ENCODE measurements at places on chromosomes 12 and 14.

DNA sequence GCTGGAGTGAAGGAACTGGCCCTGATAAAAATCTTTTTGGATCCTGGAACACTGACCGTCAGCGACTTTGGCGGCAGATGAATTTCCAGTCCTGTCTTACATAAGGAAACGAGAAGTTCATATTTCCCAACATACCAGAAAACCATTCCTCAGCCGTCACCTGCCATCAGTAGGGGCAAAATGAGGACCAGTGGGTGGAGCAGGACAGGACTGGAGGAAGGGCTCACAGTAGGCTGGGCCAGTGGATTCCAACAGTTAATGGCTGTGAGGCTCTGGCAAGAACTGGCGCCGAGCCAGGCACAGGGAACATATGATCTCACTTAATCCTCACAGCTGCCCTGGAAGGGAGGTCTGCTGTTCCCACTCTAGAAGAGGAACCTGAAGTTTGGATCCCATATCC lies 67.2 kb upstream of the FAM181A start:
- DNase-seq: peak; percentile 38

- DNase-seq: peak; percentile 80
These were observed 40.2 kb downstream of the PAH start for GRCh38 chr12:102876883-102877282.

DNA sequence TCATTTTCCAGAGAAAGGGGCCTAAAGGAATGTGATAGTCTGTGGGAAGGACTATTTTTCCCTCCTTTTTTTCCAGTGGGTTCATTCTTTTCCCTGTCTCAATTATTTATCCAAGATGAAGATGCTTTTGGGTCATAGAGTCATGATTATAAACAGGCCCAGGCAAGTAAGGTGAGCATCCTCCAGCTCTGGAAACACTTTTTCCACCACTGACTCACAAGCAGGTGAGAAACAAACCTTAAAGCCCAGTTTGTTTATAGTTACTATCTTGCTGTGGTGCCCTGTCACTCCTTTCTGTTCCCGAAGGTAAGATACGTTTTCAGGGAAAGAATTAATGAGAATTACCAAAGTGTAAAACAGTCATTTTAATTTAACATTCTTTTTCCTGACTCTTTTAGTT lies 107.7 kb upstream of the IFNG-AS1 start:
- DNase-seq: no peak

GRCh38 chr12:12661086-12661856 lies 34.7 kb downstream of the GPR19 start:
- no peak for DNase-seq

DNA sequence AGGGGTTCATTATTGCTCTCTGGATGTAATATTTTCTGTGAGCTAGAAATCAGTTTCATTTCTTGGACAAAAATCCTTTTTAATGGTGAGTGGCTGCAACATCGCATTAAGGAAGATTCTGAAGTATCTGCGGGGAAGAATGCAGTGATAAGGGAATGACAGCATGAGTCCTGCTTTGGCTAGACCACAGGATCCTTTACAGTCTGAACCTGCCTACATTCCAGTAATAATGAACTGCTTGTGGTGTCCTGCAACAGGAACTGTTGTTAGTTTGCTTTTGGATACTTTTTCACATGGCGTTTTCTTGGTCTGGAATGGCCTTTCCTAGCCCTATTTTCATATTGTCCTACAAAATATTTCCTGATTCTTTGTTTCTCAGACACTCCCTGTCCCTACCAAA lies 15.7 kb downstream of the MDM2 start:
- no peak for DNase-seq

GRCh38 chr12:31887109-31887811 lies 72.0 kb upstream of the RESF1 start:
- no peak for DNase-seq

DNA sequence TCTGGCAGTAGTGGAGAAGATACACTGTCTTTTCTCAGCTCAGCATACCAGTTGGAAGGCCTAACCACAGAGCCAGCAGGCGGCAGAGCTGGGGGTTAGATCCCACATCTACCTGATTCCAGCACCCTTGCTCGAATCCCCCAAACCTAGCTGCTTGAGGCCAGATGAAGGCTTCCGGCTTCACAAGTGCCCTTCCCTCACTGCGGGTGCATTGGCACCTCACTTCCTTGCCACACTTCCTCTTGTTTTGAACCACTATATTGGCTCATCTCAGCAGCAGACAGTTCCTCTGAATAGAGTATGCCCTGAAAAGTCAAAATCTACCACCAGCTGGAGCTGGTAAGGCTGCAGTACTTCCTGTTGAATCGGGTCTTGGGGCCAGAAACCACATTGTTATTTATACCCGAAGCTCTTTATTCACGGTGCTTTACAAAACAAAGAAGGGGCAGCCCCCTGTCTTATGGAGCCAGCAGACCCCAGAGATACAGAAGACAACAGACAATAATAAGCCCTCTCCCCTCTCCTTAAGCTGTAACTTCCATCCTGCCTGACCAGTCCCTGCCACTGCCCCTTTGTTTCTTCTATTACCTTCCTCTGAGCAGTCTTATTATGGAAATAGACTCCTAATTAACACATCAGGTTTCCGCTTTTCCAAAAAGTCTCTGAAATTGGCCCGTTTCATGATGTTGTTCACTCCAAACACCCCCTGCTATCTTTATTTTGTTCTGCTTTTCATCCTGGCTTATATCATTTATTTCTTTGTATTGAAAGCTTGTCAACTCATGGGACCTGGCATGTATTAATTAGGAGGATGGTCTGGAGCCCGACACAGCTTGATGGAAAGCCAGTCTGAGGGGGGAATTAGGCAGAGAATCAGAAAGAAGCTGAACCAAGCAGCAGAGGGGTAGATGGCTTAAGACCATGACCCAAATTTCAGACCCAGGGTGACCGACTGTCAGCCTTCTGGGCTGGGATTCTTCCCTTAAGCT lies 233.5 kb downstream of the EFCAB11 start:
- no peak for DNase-seq

GRCh38 chr12:93780101-93780641 lies 103.0 kb downstream of the CRADD start:
- no peak for DNase-seq

- DNase-seq: peak; percentile 26
These were observed 59.8 kb downstream of the CNTN1 start for GRCh38 chr12:40752011-40752410.

- DNase-seq: no peak
These were observed 207.6 kb downstream of the MED13L start for GRCh38 chr12:116069943-116070342.

DNA sequence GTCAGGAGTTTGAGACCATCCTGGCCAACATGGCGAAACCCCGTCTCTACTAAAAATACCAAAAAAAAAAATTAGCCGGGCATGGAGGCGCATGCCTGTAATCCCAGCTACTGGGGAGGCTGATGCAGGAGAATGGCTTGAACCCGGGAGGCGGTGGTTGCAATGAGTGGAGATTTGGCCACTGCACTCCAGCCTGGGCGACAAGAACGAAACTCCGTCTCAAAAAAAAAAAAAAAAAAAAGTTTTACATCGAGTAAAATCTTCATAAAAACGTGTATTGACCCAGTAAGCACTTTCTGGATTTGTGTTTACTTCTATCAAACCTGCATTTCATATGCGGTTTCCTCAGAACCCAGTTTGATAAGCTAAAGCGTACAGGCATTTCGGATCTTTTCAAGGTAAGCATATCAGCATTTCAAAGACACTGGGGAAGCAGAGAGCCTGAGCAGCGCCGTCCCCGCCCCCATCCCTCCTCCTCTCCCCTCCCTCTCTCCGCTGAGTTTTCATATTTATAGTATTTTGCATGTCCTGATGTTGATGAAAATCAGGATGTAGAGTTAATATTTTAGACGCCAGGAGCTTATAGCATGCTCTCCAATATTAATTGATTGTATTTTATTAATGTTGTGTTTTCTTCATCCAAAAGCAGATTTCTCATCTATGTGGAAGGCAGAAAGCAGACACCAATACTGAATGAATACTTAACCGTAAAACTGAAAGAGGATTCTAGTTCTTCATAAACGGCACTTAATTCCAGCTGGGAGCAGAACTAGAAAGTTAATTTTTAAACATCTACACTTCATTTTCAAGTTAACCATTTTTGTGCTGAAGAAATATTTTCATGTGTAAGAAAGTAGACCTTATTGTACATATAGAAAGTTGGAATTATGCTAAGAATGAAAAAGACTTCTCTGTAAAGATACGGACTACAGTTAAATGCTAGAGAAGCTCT lies 9.2 kb upstream of the HIP1R start:
- peak; percentile 55 for DNase-seq

GRCh38 chr12:116336542-116337065 lies 59.1 kb upstream of the MED13L start:
- DNase-seq: peak; percentile 54

GRCh38 chr14:102055181-102055901 lies 31.5 kb downstream of the HSP90AA1 start:
- no peak for DNase-seq

DNA sequence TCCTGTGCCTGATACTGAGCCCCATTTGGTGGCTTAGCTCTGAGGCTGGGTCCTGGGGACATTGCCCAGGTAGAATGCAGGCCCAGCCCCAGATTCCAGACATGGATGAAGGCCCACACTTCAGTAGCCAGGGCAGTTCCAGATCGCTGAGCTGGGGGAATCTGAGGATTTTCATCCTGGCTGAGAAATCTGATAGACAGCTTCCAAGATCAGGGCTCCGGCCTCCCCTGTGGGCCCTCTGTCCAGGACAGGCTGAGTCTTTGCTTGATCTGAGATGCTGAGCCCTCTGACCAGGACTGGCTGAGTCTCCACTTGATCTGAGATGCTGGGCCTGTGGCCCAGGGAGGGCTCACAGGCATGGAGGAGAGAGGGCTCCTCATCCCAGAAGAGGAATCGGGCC lies 3.3 kb upstream of the RASAL1 start:
- DNase-seq: no peak

- no peak for DNase-seq
These were observed 43.6 kb downstream of the RAD51B start for GRCh38 chr14:67863223-67863622.

DNA sequence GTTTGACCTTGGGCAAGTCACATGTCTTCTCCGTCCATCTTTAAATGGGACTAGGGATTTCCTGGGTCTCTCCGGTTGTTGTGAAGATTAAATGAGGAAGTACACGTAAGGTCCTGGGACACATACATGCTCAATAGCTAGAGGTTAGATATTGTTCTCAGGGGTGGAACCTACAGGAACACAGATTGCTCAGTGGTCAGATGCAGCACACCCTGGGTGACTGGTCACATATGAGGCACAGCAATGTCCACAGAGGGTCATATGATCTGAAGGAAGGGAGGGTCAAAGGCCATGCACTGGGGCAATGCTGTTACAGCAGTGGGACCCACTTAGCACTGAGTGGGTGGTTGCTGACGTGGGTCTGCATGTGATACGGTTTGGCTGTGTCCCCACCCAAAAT lies 11.4 kb upstream of the SLC8B1 start:
- no peak for DNase-seq

- no peak for DNase-seq
These were observed 83.2 kb upstream of the PWP1 start for GRCh38 chr12:107602446-107602845.

- no peak for DNase-seq
These were observed 182.3 kb downstream of the PELI2 start for GRCh38 chr14:56300495-56300894.

DNA sequence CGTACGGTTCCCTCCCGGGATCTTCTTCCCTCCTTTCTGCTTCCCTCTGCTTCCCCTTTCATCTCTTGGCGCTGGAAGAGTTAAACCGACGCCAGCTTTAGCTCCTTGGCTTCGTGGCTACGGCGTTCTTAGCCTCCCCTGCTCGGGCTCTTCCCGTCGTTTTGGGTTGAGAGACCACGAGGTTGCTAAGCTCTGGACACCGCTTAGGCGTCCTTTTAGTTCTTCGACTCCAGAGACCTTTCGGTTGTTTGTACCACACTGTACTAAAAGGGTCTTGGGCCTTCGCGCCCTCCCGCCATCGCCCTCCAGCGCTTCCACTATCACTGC lies 545 bp downstream of the CPSF2 start:
- peak; percentile 64 for DNase-seq
